ENCODE measurements at places on chromosomes 16 and 17. TPM values are rescaled to one million over a fixed set of nuclear protein-coding genes. Genes with fewer than 3 reads are reported as not detected.

Gene CTRB1
- total RNA-seq, result not detected

Gene EME2
- total RNA-seq, result 6.9 TPM

Gene SPNS2
- not detected for total RNA-seq

Gene LGALS3BP
- total RNA-seq, result 441 TPM

Gene WFIKKN1
- 0.43 TPM for total RNA-seq

Gene CACNG4
- 0.49 TPM for total RNA-seq

Gene TMEM114
- not detected for total RNA-seq

Data from NCI-H460 (cell line).